ENCODE measurements at places on chromosomes 5 and 9. TPM values are rescaled to one million over a fixed set of nuclear protein-coding genes. Genes with fewer than 3 reads are reported as not detected.

GRCh38 chr9:82130331-82131042, 141.9 kb downstream of the SPATA31D1 start:
- no peak for DNase-seq

Gene LRRC19
- total RNA-seq = not detected

DNA sequence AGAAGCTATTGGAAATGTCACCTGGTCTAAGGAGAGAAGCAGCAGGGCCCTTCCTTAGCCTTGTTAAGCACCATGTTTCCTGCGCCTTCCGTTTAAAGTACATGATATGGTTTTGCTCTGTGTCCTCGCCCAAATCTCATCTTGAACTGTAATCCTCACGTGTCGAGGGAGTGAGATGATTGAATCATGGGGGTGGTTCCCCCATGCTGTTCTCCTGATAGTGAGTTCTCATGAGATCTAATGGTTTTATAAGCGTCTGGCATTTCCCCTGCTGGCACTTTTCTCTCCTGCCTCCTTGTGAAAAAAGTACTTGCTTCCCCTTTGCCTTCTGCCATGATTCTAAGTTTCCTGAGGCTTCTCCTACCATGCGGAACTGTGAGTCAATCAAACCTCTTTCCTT, 49.7 kb downstream of the PRDM6 start:
- DNase-seq = no peak

GRCh38 chr9:79817438-79818004, 245.8 kb downstream of the TLE4 start:
- no peak for DNase-seq

Gene SLC6A7
- not detected for total RNA-seq

Gene SEMA6A
- 35.4 TPM for total RNA-seq
